Stimulated activated CD8-positive, alpha-beta memory T cell treated with anti-CD3 and anti-CD28 coated beads, Interleukin-4, amount 100 ng/mL, for 1 hour (primary cell): ENCODE measurements at places on chromosomes 2 and 18.

GRCh38 chr2:98713332-98714015, 17.5 kb downstream of the MGAT4A start:
- no peak for DNase-seq

DNA sequence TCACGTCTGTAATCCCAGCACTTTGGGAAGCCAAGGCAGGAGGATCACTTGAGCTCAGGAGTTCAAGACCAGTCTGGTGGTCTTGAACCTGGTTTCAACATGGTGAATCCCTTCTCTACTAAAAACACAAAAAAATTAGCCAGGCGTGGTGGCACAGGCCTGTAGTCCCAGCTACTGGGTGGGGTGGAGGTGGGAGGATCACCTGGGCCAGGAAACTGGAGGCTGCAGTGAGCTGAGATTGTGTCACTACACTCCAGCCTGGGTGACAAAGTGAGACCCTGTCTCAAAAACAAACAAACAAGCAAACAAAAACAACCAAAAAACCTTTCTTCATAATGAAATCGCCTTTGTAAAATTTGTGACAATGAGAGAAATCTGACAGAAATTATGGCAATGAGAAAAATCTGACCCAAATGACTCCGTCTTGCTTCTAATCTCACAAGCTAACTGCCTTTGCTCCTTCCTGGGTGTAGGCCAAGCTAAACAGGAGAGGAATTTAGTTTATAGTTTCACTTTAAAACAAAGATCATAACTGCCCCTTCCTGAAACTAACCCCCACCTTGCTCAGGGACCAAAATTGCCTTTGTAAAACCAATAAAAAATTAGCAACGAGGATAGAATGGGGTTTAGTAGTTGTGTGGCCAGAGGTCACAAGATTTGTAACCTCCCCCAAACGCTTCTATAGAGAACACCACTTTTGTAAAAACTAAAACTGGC, 60.7 kb upstream of the KIF5C start:
- no peak for DNase-seq

- no peak for DNase-seq
Measured at GRCh38 chr2:195428673-195429072, 228.4 kb upstream of the SLC39A10 start.

- DNase-seq, result no peak
Measured at GRCh38 chr18:58280191-58280590, 236.2 kb downstream of the NEDD4L start.

GRCh38 chr2:8889978-8890377, 52.6 kb upstream of the KIDINS220 start:
- DNase-seq, result no peak

GRCh38 chr18:49055754-49056172, 105.0 kb upstream of the SMAD7 start:
- DNase-seq, result no peak

DNA sequence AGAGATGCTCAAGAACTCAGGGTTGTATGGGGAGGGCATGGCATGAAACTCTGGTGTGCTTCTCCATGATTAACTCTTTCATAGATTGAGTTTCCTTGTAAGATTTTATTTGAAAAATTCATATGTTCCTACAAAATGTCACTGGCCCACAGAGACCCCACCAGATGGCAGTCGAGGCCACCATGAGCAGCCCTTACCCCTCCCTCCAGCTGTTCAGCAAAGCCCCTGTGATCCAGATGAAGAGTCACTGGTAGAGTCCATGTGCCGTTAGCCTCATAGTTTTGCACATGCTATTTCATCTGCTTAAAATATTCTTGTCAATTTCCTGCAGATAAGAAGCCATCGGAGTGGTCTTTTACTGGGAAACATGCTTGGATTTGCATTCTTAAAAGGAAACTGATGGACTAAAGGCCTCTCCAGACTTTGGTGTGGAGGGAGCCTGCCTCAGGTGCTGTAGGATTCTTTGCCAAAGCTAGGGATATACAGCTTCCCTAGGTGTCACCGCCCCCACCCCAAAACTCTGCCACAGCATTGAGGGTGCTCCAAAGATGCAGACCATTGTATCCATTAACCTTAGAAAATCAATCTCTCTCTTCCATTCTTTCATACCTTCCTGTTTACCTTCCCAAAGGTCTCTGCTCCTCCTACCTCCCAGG, 18.8 kb downstream of the ZNF385B start:
- no peak for DNase-seq

- no peak for DNase-seq
Measured at GRCh38 chr2:39657287-39657937, 8.3 kb upstream of the TMEM178A start.

DNA sequence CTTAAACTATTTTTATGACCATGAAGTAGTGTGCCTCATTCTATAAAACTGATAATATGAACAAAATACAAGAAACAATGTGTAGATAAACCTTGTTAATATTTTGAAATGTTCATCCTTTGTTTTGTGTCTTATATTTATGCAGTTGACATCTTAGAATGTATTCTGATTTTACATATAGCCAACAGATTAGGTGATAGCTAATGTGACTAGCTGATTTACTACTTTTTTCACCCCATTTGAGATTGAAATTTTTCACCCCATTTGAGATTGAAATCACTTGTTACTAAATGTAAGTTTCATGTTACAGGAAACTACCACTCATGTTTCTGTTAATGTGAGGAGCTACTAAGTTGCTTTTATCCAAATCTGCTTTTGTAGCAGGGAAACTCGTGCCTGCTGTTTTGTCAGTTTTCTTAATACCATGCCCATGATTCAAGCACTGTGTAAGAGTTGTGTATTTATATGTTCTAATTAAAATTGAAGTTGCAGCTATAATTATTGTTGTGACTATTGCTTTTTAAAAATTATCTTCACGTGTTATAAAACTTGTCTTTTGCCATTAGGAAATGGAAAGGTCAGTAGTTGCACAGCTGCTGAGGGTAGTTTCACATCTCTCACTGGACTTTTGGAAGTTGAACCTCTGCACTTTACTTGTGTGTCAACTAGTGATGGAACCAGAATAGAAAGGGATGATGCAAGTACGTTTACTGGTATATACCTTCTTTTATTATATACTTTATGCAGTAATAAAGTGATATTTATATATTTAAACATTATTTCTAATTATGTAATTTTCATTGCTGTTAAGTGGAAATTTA, 96.6 kb downstream of the BIRC6 start:
- DNase-seq, result no peak

GRCh38 chr2:145748927-145749326, 1229.0 kb upstream of the ZEB2 start:
- no peak for DNase-seq

- no peak for DNase-seq
Measured at GRCh38 chr2:37670378-37671008, 949 bp downstream of the CDC42EP3 start.

DNA sequence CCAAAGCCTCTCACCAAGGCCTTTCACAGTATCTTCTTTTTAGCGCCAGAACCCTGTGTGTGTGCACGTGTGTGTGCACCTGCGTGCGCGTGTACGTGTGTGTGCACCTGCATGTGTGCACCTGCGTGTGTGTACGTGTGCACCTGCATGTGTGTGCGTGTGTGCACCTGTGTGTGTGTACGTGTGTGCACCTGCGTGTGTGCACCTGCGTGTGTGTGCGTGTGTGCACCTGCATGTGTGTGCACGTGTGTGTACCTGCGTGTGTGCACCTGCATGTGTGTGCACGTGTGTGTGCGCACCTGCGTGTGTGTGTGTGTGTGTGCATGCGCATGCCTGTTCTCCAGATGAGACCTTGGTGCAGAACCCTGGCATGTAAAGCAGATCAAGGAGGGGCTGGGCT, 131.4 kb upstream of the HDAC4 start:
- no peak for DNase-seq

GRCh38 chr2:219709331-219709761, 81.9 kb downstream of the SLC4A3 start:
- DNase-seq, result no peak
